ENCODE measurements at places on chromosomes 4 and X.

DNA sequence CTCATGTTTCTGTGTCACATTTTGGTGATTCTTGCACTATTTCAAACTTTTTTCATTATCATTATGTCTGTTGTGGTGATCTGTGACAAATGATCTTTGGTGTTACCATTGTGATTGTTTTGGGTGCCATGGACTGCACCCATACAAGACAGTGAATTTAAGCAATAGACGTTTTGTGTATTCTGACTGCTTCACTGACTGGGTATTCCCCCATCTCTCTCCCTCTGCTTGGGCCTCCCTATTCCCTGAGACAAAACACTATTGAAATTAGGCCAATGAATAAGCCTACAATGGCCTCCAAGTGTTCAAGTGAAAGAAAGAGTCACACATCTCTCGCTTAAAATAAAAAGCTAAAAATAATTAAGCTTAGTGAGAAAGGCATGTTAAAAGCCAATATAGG, 60.2 kb downstream of the BANK1 start:
- no peak for DNase-seq

- DNase-seq: no peak
These were observed 179.0 kb downstream of the CEP135 start for GRCh38 chr4:56127716-56128115.

- DNase-seq: no peak
These were observed 232.5 kb upstream of the POF1B start for GRCh38 chrX:85611926-85612325.

- DNase-seq: no peak
These were observed 10.0 kb downstream of the SMC1A start for GRCh38 chrX:53412446-53412845.

- no peak for DNase-seq
These were observed 133.4 kb upstream of the MSX1 start for GRCh38 chr4:4726051-4726450.

- DNase-seq: no peak
These were observed 130.9 kb downstream of the RNF150 start for GRCh38 chr4:141002323-141002805.

GRCh38 chrX:101774340-101774739, 114.7 kb upstream of the ARMCX2 start:
- DNase-seq: no peak

GRCh38 chr4:67288964-67289363, 256.3 kb downstream of the CENPC start:
- DNase-seq: no peak

DNA sequence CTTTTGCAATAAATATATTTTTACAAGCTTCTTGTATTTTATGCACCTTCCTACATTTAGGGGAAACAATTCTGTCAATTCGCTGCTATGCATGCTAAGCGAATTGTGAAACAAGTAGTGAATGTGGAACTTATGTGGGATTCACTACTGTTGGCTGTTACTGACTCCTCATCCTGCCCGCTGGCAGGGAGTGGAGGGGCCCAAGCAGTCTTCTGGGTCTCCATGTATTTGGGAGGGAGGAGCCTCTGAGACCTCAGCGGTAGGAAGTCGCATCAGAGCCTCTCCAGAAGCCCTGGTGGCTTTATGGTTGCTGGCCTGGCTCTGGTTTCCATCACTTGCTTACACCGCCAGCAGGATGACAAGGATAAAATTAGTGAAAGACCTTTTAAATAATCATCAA, 3.7 kb upstream of the SETD7 start:
- DNase-seq: no peak

- no peak for DNase-seq
These were observed 125.0 kb upstream of the EDNRA start for GRCh38 chr4:147355847-147356246.

DNA sequence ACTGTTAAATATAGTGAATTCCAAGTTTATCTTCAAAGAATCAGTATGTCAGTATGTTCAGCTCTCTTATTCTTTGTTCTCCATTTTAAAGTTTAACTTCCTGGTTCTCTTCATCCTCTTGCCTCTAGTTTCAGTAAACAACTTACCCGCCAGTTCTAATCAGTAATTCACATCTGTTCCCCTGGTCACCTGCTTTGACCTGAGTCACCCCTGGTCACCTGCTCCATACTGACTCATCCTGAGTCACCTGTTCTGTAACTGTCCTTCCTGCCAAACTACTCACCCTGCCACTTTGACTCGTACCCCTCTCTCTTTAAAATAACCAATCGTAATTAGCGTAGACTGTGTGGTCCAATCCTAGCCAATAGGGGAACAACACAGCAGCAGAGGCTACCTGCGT, 992.7 kb upstream of the HS3ST1 start:
- no peak for DNase-seq

- no peak for DNase-seq
These were observed 664.0 kb upstream of the PCDH7 start for GRCh38 chr4:30056016-30056766.

DNA sequence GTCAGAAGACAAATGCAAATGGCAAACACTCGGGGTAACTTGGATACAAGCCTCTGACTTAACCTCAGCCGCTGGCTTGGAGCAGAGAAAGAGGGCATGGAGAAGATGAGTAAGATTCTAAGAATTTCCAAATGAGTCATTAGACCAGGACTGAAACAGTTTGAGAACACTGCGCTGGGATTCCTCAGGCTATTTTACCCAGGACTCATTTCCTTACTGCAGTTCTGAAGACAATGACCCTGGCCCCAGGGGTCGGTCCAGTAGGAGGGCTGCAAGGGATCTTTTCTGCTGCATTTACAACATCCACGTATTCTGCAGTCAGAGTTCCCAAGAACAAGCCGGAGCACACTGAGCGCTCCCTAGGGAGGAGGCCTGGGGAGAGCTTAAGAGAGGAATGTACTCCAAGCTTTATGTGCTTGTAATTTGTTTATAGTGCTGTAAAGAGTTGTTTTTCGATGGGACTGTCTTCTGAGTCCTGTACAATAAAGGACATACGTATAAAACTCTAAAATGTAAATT, 27.3 kb upstream of the SORBS2 start:
- DNase-seq: peak; percentile 51

GRCh38 chr4:108155373-108155772, 13.4 kb downstream of the LEF1 start:
- DNase-seq: no peak

DNA sequence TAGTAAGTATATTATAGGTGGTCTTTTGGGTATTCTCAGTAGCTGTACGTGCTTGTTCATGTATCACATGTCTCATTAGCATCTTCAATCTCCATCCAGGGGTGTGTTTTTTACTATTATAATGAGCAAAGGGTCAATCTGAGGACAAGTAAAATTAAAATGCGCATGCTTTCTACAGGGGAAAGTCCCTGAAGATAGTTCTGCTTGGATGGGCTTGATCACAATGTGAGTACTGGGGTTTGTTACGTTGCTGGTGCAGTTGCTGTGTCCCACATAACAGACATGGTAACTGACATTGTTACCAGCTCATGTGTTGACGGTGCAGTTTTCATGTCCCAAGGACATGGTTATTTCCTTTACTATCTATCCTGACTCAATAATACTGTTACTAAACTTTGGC, 65.9 kb downstream of the UCHL1 start:
- no peak for DNase-seq

- peak; percentile 77 for DNase-seq
These were observed 20.3 kb downstream of the TBC1D14 start for GRCh38 chr4:6929812-6930464.

Measured in testis (tissue), 5 donors.